Myocyte (in vitro differentiated cells): ENCODE measurements at places on chromosomes 3 and 15. TPM values are rescaled to one million over a fixed set of nuclear protein-coding genes. Genes with fewer than 3 reads are reported as not detected.
A peak's percentile ranks its signal among the peaks of the same experiment; 100 is the strongest.

The GADL1 gene
- 2.1 and 2.6 TPM in 2 replicates for total RNA-seq

The HTR3E gene
- 3.1 and 7.1 TPM in 2 replicates for total RNA-seq

The DZIP3 gene
- total RNA-seq, result 24.5 and 32.4 TPM in 2 replicates

The ECE2 gene
- total RNA-seq, result not detected in 2 replicates

The ROPN1 gene
- not detected in 2 replicates for total RNA-seq

The IL20RB gene
- 0.83 and 1.0 TPM in 2 replicates for total RNA-seq

GRCh38 chr3:40258555-40258954 is 51.0 kb upstream of the EIF1B start:
- peak; percentile 32 for DNase-seq

GRCh38 chr15:101172501-101173071 is 79.3 kb downstream of the CHSY1 start:
- DNase-seq, result no peak

DNA sequence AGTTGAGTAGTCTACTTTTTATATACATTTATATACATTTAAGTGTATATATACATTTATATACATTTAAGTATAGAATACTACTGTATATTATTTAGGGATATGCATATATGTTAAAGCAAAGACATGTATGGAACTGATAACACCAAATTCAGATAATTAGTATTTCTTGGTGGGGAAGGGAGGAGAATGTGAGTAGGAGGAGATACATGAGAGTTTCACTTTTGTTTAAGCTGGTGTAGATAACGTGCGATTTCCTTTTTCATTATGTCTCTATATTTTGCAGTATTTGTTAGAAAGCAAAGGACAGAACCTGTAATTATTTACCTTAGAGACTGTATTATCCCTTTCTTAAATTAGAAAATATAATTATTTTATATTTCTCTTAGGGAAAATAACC is 16.6 kb upstream of the NIT2 start:
- no peak for DNase-seq

DNA sequence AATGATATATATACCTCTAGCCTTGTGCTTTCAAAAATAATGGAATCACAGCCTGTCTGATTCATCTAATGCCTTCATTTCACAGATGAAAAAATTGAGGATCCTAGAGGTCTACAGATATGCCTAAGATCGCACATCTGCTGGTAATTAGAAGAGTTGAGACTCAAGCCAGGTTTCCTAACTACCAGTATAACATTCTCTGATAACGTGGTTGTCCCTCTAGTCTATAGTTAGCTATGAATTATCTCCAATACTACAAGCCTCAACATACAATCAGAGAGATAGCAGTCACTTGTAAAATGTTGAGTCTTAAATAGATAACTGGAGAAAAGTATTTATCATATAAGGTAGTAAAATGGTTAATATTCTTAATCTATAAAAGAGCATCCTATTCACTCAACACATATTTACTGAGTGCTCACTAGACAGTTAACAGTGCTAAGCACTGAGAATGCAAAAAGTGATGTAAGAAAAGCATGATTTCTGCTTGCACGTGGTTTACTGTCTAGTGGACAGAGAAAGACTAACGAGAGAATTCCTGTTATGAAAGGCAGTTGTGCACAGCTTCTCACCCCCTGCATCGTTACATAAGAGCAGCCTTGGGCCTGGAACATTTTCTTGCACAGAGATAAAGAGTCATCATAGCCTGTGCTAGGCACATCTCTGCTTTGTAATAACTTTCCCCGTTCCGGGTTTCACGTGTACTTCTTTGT is 4.9 kb upstream of the ENTPD3 start:
- DNase-seq, result no peak

DNA sequence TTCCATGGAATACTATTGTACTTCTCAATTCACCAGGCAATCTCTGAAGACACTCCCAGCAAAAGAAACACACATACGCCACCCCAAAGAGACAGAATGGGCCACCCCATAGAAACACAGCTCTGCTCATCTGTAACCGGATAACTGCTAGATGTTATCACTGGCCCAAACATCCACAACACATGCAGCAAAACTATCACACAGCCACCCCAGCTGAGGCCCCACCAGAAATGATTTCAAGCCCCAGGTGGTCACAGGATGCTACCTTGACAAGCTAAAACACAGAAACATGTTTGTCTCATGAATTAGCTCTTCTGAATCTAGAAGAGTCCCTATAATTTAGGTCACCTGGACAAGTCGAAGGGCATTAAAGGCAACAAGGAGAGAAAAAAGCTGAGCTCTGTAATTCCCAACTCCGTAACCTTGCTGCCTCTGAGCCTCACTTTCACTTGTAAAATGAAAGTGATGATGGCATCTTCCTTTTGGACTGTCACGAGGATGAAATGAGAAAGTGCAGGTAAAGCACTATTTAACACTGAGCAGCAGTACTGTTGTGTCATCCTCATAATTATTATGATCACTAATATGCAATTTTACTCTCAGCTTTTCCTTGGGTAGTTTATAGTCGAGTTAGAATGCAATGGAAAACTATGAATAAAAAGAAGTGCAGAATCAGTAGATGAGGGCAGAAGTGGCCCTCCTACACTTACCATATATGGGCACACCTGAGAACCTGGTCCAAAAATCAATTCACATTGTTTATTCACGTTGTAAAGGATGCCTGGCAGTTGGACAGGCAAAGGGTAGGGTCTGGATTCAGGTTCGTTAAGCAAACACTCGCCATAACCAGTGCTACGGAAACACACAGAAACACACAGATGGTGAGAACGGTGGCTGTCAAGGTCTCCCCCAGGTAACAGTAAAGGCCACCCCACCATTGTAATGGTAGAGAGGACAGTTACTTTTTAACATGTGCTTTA is 38.6 kb downstream of the ADAMTS9 start:
- DNase-seq, result no peak

DNA sequence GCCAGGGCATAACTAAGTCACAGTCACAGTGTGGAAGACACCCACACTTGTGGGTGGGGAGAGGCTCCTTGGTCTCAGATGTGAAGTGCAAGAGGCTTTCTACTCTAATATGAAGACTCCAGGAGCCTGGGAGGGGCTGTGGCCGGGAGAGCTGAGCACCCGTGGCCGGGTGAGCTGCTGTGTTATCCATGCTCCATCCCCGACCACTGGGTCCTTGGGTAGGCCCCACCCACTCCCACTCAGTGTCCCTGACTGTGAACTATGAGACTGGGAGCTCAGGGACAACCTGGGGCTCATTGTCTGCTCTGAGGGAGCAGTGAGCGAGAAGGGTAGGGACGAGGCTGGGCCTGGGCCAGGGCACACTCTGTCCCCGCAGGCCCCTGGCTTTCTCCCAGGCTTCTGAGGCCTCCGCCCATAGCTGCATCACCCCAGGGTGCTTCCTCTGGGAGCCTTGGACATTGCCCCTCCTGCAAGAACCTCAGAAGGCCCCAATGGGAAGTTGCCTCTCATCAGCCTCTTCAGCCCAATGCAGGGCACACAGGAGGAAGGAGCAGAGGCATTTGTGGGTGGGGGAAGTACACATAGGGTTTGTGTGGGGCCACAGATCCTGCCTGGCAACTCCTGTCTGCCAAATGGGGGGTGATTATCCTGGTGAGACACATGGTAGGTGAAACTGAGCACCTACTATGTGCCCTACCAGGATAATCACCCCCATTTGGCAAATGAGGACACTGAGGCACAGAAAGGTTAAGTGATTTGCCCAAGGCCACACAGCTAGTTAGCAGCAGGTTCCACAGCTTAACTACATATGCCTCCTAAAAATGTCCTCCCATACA is 2.4 kb downstream of the ANPEP start:
- peak; percentile 21 for DNase-seq

DNA sequence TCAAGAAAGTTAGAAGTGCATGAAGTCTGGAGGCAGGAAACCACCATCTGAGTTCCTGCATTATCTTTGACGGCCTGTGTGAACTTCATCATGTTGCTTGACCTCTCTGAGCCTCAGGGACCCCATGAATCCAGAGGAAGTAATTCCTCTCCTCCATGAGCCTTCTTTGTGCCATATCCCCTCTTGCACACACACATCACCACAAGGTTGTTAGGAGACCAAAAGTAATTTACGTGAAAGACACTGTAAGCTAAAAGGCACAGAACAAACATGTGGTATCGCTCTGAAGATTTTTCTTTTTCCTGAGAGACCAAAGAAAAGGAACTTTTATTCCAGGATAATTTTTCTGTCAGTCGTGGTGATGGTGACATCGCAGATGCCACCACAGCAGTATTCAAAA is 55.9 kb upstream of the BCL6 start:
- DNase-seq, result no peak

GRCh38 chr3:61030469-61031035 is 220.7 kb downstream of the FHIT start:
- DNase-seq, result no peak

GRCh38 chr3:150822636-150823035 is 59.7 kb upstream of the SIAH2 start:
- DNase-seq, result no peak

- DNase-seq, result no peak
These were observed 5.2 kb upstream of the WNT7A start for GRCh38 chr3:13884851-13885703.
